ENCODE measurements at places on chromosomes 3 and 15.

- no peak for DNase-seq
These were observed 23.1 kb downstream of the ANXA2 start for GRCh38 chr15:60374628-60375081.

- peak; percentile 18 for DNase-seq
These were observed at the start of gene C3orf62 for GRCh38 chr3:49276475-49277382. TSS of gene C3orf62 (minus strand) at chr3:49277232. CDS start at chr3:49276872, 360 bp downstream.

GRCh38 chr3:172707967-172708366 lies 2.9 kb downstream of the NCEH1 start:
- no peak for DNase-seq

- DNase-seq = no peak
These were observed 205.6 kb downstream of the FEZF2 start for GRCh38 chr3:62167566-62168262.

DNA sequence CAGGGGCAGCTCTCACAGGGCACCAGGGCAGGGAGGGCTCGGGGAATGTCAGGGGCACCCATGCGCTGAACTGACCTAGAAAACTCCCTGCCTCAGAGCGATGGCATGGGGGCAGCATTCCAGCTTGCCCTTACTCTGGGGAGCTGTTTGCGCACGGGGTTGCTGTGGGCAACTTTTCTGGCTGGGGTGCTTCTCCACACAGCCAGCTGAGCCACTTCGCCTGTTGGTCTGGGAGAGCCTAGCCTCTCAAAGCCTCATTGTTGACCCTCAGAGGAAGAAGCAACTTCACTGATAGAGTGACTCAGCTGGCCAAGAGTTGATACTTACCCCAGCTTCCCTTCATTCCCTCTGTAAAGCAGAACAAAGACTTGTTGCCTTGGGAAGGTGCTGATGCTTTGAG lies 42.6 kb upstream of the MRPS22 start:
- DNase-seq = no peak

DNA sequence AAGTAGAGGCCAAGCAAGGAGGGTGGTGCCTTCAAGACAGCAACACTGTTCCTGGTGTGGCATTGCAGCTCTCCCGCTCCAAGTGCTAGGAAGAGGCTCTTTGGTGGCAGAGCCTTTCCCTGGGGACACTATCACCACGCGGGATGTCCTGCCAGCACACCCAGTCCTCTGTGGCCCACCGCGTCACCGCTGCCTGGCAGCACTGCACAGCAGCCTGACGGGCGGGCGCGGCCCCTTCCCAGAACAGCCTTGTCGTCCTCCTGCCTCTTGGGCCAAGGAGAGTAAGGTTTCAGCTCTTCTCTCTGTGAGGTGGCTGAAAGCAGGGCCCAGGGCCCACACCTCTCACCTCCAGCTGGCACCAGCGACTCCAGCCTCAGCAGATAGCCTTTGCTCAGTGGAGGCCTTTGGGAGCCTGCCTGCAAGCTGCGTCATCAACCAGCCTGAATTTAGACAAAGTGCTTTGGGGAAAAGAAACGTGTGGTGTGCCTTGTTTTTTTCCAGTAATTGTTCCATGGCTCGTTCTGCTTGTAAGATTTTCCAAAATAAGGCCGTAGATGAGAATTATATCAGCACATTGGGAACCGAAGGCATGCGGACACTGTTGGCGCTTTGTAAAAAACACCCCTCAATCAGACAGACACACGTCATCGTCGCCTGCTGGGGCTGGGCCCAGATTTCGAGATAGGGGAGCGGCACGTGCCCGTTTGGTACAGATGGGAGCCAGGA lies 65.0 kb downstream of the AAGAB start:
- no peak for DNase-seq

Data from SK-N-DZ (cell line).